ENCODE measurements at places on chromosomes 6 and 20.

- DNase-seq: no peak
Observed at GRCh38 chr6:2188397-2188796, 57.0 kb downstream of the GMDS start.

DNA sequence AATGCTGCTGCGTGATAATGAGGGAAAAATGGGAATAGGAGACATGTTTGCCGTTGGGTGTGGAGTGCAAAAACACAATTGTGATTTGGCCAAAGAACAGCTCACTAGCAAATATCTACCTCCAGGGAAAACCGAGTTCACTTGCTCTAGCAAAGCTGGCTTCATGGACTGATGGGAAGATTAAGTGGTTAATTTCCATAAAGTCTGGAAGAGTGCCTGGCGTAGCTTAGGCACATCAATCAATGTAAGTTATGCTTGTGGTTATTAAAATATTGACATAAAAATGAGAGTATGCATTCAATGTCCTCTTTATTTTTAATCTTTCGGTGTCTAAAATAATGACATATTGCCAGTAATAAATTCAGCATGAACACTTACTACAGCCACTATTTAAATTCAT is 267.5 kb downstream of the SMOC2 start:
- DNase-seq: no peak

- no peak for DNase-seq
Observed at GRCh38 chr6:68211242-68211795, 423.8 kb upstream of the ADGRB3 start.

DNA sequence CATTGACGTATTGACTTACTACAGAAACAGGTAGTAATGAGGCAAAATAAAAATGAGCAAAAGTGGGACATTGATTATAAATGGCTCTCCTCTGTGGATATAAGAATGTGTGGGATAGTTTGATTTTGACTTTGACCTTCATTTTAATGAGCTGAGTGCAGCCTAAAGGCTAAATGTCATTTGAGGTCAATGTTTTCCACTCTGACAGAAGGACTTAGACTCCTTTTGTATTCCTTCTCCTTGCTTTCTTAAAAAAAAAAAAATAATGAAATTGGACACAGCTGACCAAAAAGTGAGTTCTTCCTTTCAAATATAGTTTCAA is 68.6 kb downstream of the MTFR2 start:
- no peak for DNase-seq

- DNase-seq: no peak
Observed at GRCh38 chr6:32551410-32551809, 21.3 kb upstream of the HLA-DRB5 start.

- DNase-seq: no peak
Observed at GRCh38 chr6:11987386-11987785, 24.7 kb upstream of the HIVEP1 start.

DNA sequence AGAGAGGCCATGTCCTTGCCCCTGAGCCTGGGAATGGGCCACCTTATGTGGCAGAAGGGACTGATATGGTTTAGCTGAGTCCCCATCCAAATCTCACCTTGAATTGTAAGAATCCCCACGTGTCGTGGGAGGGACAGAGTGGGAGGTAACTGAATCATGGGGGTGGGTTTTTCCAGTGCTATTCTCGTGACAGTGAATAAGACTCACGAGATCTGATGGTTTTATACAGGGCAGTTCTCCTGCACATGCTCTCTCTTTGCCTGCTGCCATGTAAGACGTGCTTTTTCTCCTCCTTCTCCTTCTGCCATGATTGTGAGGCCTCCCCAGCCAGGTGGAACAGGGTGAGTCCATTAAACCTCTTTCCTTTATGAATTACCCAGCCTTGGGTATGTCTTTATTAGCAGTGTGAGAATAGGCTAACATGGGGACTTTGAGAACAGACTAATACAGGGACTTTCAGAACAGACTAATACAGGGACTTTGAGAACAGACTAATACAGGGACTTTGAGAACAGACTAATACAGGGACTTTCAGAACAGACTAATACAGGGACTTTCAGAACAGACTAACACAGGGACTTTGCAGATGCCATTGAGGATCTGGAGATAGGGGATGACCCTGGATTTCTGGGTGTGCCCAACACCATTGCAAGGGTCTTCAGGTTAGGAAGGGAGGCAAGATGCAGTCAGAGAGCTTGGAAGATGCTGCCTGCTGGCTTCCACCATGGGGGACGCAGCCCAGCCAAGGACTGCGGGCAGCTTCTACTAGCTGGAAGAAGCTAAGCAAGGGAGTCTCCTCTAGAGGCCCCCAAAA is 86.9 kb downstream of the RAMACL start:
- DNase-seq: no peak

- DNase-seq: no peak
Observed at GRCh38 chr20:2867081-2867864, 6.0 kb upstream of the PTPRA start.

GRCh38 chr20:17884307-17885003 is 84.1 kb downstream of the SNX5 start:
- DNase-seq: no peak

GRCh38 chr20:41279546-41280225 is 37.8 kb downstream of the ZHX3 start:
- DNase-seq: no peak
